Ureter (tissue), 1 donor: ENCODE measurements at places on chromosomes 2 and 18. TPM values are rescaled to one million over a fixed set of nuclear protein-coding genes. Genes with fewer than 3 reads are reported as not detected.
A peak's percentile ranks its signal among the peaks of the same experiment; 100 is the strongest.

MPHOSPH10 gene
- total RNA-seq = 54.0 TPM

ACTR1B gene
- total RNA-seq = 67.4 TPM

DNA sequence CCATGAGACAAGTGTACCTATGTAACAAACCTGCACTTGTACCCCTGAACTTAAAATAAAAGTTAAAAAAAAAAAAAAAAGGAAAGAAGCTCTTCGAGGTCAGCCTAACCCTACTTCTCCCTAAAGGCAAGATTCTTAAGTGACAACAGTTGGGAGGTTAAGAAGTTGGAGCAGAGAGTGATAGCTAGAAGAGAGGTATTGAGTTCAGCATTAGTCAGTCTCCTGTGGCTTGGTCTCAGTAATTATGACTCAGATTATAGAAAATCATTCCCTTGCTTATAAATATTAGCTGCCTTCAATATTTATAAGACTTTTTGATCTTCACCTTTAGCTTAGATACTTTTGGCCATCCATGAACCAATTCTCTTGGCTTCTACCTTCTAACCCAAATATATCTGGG, 926.8 kb upstream of the SLC39A10 start:
- no peak for DNase-seq

DNMT3A gene
- total RNA-seq = 40.1 TPM

DNA sequence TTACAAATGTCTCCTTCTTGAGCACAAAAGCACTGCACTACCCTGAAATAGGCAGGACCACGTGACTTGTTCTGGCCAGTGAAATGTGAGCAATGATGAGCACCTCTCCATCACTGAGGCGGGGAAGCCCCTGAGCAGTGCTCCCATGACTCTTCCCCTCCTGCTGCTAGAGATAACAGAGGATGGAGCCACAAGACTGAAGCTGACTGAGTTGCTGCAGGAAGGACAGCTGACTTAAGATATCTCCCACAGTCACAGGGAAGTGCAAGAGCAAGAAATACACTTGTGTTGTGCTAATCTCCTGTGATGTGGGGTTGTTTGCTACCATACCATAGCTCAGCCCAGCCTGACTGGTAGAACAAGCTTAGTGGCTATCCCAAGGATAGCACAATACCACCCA, 38.7 kb downstream of the STK39 start:
- peak; percentile 53 for DNase-seq

DNA sequence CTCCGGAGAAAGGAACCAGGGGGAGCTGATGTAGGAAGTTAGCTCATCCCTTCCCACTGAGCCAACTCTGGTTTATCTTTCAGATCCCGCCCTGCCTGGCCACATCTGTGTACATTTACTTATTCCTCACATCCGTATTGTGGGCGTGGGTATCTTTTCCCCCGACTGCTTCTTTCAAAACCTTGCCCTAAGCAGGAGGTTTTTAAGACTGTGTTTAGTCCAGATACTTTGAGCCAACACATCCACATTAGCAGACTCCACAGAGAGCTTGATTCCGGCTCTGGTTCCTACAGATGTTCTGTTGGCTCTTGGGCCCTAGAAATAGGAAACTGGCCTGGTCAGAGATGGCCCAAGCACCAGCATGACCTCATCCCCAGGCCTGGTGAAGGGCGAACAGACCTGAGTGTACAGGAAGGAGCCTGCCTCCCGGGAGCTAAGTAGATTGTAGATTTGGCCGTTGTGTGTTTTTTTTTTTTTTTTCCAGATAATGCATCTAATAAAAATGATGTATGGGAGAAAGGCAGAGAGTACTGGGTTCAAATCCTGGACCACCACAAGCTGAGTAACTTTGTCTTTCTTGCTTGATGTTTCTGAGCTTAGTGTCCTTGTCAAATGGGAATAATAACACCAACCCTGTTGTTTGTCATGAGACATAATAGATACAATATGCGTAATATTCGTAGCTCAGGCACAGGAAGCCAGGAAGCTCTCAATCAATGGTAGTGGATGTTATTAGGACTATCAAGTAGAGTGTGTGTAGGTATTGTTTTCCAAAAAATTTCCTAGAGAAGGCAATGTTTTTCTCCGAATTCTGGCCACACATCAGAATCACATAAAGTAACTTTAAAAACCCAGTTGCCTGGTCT, 92.3 kb downstream of the PRKCE start:
- DNase-seq = no peak

MC5R gene
- not detected for total RNA-seq

DNA sequence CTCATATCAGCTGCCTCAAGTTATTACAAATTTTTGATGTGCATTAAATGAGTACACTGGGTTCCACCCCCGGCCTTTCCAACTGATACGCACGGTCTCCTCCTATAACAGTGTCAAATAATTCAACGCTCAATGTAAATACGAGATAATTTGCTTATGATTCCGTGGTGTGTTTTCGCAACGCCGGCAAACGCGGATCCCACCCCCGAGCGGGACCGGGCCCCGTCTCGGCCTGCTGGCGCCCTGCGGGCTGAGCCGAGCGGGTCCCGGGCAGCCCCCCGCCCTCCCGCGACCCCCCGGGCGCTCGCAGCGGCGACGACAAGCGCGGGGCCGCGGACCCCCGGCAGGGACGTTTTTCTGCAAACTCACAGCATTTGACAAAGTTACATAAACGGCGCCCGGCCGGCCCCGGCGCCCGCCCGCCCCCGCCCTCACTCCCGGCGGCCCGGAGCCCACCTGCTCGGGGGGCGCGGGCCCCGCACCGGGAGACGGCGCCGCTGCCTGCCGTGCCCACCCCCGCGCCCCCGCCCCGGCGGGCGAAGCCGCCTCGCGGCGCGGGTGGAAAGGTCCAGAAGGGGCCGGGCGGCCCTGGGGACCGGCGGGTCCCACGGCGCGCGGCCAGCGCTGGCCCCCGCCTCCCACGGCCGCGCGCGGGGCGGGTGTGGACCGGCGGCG, 762 bp downstream of the HDAC4 start:
- DNase-seq = no peak

DNA sequence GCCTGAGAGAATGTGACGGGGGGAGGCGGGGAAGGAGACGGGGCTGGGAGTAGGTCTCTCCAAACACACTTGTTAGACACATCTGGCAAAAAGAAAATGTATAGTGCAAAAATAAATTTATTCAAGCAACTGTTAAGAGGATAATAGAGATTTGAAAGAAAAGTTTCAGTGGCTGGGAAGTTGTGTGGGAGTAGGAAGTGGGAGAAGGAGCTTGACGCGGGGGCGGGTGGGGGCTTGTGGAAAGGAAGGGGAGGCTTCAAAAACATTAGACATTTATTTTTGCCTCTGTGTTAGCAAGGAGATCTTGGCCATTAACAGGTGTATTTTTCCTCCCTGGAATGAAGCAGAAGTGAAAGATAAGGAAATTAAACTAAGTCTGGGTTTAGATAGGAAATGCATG, 90.3 kb downstream of the KLF7 start:
- DNase-seq = no peak

GRCh38 chr2:202950592-202950991, 38.5 kb downstream of the CARF start:
- no peak for DNase-seq

POTEI gene
- total RNA-seq = not detected

DNA sequence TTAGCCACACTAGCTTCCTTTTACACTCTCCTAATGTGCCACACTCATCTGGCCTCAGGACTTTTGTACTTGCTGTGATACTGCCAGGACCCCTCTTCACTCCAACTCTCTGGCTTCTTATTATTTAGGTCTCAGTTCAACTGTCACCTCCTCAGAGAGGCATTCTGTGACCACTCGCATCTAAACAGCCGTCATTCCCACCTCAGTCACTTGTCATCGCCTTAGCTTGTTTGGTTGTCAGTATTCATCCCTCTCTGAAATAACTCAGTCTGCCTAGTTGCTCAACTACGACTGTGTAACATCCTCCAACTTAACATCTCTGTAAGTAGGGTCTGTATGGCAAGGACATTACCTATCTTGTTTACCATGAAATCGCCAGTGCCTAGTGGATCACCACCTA, 27.2 kb downstream of the MGAT4A start:
- no peak for DNase-seq

C2orf66 gene
- total RNA-seq = 1.0 TPM

GRCh38 chr2:10046931-10047330, 3.6 kb downstream of the KLF11 start:
- no peak for DNase-seq

DNA sequence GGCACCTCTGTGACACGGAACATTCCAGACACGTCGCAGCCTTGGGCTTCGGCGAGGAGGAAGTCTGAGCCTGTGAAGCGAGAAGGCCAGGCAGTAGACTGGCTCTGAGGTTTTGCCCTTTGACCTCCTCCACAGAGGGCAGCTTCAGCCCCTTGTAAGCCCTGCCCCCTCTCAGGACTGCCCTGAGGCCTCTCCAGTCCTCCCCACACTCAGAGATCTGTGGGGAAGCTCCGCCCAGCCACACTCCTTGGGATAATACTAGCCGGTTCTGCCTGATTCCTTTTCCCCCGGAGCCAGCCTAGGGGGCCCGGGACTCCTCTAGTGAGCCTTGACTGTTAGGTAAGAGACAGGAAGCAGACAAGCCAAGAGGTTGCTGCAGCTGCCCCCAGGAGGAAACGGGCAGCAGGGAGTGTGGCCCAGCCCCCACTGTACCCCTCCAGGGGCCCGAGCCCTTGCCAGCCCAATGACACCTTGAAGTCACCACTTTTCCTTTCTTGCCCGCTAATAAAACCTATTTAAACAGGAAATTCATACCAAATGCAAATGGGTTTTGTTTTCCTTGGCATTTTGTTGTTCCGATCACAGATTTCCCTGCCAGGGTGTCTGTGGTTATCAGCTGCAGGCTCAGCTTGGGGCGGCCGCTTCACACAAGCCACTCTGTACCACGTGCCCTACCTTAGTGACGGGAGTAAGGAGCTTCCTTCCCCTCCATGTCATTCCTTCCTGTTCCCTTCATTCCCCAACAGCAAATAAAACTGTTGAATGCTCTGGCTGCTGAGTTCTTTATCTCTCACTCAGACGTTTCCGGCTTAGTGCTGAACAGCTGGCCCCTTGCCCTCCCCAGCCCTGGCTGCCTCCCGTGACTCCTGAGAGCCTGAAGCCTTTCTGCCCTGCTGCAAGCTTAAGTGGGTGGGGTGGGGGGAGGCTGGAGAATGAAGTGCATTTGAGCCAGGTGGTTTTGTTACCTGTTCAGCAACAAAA, 124.7 kb downstream of the CABLES1 start:
- peak; percentile 76 for DNase-seq

GRCh38 chr18:21391074-21391673, 149.1 kb downstream of the GREB1L start:
- DNase-seq = no peak

PRADC1 gene
- 19.1 TPM for total RNA-seq

- no peak for DNase-seq
These were observed 308.8 kb upstream of the LYPD1 start for GRCh38 chr2:132978840-132979239.

STRN gene
- 26.7 TPM for total RNA-seq

DNA sequence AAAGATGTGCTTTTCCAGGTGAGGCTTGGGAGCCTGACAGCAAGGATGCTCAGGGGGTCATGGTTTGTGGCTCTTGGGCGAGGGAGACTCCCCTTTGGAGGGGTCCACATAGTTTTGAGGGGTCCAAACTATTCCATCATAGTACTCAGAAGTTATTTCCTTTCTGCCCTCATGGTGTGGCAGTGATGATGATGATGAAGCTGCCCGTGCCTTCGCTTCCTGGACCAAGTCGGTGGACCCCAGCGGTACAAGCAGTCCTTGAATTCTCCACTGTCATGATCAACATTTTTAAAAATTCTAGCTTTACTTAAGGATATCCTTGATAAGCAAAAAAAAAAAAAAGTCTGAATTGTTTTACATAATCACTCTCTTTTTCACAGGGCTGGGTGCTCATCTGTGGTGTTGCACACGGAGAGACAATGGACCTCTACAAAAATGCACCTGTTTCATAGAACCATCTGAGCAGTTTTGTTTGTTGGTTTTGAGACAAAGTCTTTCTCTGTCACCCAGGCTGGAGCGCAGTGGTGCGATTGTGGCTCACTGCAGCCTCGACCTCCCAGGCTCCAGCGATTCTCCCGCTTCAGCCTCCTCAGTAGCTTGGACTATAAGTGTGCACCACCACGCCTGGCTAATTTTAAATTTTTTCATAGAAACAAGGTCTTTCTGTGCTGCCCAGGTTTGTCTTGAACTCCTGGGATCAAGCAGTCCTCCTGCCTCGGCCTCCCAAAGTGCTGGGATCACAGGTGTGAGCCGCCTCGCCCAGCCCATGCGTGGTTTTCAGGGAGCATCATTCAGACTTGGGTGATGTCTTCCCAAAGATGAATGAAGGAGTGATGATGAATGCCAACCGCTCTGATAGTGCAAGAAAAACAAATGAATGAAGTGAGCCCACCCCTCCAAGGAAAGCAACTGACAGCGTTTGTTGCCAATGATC, 271.4 kb upstream of the HDAC4 start:
- peak; percentile 23 for DNase-seq

HMSD gene
- not detected for total RNA-seq

DNA sequence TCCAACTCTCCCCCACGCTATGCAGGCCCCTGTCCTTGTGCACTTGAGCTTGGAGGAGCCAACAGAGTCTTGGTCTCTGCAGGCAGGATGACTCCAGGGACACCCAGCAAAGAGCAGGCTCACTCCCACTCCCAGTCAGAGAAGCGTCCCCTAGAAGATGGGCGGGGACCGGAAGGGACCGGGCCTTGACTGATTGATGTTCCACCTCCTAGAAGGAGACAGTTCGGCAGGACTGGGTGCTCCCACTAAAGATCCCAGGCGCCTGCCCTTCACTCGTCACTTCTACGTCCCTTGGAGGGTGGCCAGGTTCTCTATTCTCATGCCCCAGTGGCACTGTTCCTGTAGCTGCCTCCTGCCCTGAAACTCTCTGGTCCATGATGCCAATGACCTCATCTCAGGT, 3.2 kb upstream of the SP100 start:
- DNase-seq = peak; percentile 43

ECEL1 gene
- total RNA-seq = 0.39 TPM

DNA sequence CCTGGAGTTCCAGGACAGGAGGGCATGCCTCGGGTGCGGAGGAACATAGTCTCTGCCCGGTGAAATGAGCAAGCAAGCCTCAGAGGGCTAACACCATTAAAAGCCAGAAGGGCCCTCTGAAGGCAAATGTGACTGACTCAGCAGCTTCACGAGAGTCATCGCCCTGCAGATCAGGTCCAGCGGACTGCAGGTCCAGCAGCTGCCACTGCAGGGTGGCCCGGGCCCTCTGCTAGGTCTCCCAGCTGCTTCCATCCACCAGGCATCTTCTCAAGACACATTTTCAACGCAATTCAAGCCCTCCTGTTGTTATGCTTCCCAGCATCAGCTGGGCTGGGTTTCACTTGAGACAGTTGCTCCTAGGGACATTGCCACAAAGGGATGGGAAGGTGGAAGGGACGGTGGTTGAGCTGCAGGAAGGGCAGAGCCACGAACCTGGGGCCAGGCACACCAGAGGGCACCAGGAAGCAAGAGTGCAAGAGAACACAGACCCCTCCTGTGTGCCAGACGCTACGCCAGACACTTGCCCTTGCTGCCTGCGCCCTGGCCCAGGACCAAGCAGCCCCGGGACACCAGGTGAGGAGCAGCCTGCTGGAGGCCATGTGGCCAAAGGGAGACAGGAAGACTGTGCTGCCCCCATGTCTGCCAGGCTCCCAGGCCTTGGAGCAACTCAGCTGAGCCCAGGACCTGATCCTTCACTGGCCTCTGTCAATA, 173.0 kb downstream of the HDAC4 start:
- DNase-seq = no peak
